ENCODE measurements at places on chromosomes 3 and 15.

DNA sequence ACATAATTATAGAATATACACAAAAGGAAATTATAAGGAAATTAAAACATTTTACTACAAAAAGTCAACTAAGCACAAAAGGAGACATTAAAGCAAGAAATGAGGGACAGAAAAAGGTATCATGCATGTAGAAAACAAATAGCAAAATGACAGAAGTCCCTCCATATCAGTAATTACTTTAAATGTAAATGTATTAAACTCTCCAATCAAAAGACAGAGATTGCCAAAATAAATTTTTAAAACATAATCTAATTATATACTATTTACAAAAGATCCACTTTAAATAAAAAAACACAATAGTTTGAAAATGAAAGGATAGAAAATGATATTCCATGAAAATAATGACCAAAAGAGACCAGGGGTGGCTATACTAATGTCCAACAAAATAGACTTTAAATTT, 123.7 kb downstream of the MEX3B start:
- no peak for DNase-seq

GRCh38 chr3:102712896-102713295, 278.1 kb downstream of the ZPLD1 start:
- no peak for DNase-seq

DNA sequence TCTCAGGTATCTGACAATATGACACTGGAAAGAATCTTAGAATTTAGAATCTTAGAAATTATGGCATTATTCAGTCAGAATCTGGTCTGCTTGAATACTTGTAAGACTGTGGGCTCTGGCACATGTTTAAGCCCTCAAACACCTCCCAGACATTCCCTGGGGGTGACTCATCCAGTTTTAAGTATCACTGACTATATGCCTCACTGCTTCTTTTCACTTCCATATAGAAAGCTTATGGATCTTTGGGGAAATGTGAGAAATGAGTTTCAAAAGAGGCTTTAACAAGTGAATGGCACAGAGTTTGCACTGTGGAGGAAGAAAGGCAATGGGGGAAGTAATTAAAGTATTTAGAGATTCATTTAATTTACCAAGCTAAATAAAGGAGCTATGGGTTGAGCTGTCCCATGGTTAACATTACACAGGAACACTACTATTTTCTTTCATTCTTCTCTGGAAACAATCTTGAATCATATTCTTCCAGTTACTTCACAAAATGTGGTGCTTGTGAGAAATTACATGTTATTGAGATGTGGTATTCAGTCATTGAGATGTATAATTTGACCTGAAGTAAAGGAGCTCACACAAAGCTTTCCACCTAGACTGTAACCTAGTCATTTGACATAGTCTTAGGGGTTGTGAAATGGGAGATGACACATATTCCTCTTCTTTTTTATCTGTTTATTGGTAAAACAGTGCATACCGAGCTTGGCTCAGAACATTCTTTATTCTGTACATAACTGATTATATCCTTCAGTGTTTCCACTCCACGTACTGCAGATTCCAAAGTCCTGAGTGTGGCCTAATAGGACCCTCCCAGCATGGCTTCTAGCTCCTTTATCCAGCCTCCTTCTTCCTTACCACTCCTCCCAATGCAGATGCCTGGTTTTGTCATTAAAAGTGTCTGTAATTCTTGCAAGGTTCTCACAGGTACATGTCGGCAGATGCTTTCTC, 544.6 kb upstream of the NECTIN3 start:
- DNase-seq = no peak

- DNase-seq = no peak
Observed at GRCh38 chr15:83065431-83065830, 1.6 kb downstream of the BTBD1 start.

DNA sequence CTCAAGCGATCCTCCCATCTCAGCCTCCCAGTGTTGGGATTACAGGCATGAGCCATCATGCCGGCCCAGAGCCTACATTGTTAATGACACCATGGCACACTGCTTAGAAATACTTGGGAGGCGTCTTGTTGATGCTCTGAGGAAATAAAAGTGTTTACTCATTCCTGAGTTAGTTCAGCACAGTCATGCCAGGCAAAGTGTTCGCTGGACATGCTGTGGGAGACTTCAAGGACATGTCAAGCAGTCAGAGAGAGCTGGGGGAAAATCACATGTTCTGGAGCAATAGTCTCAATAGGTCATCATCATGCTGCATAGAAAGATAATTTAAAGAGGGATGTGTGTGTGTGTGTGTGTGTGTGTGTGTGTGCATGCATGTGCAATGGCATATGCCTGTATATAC, 37.5 kb downstream of the TTC23 start:
- no peak for DNase-seq

DNA sequence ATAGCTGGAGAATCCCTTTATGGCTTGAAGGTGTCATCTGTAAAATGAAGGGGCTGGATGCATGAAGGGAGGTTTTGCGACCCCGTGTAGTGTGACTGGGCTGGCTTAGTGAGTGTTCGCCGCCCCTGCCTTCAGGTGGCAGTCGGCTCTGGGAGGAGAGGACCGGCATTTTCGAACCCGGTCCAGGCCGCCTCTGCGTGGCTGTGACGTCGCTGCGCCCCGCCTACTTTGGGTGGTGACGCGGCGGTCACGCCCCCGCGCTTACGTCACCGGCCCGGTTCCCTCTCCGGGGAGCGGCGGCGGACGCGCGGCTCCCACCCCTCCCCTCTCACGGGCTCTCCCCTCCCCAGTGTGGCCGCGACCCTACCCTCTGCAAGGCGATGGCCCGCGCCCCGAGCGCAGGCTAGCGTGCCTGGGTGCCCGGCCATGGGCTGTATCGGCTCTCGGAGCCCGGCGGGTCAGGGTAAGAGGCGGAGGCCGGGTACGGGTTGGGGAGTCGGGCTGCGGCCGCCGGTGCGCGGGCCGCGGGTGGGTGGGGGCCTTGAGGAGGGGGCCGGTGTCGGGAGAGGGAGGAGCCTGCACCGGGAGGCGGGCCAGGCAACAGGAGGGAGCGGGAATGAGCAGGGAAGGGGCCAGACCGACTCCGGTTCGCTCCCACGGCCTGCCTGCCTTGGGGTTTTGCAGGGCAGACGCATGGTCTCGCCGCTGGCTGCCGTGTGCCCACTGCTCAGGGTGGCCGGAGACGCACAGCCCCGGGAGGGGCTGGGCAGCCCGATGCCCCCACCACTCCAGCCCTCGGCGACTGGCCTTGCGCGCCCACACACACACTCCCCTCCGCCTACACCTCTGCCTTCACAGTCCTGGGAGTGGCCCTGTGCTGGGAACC, 1.5 kb upstream of the FAM131A start:
- peak; percentile 78 for DNase-seq

- no peak for DNase-seq
Observed at GRCh38 chr15:101052031-101052620, 133.0 kb downstream of the LRRK1 start.

- DNase-seq = peak; percentile 31
Observed at GRCh38 chr15:40470423-40471104, at the start of gene CHST14. TSS of gene CHST14 (plus strand) at chr15:40470984. CDS start at chr15:40471214, 230 bp downstream.

DNA sequence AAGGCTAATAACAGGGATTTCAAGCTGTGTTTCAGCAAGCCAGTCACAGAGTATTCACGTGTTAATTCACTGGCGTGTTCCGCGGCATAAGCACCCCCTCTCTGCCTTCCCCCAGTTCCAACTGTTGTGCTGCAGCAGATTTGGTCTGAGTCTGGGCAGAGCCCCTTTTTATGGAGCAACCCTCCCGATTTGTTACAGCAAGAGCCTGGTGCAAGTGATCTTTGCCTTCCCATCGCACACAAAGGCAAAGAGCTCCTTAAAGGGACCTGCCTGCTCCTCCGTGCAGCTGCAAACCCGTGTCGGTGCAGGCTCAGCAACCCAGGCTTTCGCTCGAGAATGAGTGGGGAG, 170.5 kb downstream of the KCNAB1 start:
- no peak for DNase-seq

DNA sequence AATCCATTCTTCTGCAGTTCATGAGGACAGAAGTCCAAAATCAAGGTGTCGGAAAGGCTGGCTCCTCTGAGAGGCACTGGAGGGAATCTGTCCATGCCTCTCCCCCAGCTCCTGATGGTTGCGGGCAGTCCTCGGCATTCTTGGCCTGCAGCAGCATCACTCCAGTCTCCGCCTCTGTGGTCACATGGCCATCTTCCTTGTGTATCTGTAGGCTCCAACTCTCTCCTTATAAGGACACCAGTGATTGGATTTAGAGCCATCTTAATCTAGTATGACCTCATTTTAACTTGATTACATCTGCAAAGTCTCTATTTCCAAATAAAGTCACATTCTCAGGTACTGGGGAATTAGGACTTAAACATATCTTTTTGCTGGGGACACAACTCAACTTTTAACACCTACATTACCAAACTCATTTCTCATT, 56.0 kb upstream of the FLNB start:
- DNase-seq = no peak

DNA sequence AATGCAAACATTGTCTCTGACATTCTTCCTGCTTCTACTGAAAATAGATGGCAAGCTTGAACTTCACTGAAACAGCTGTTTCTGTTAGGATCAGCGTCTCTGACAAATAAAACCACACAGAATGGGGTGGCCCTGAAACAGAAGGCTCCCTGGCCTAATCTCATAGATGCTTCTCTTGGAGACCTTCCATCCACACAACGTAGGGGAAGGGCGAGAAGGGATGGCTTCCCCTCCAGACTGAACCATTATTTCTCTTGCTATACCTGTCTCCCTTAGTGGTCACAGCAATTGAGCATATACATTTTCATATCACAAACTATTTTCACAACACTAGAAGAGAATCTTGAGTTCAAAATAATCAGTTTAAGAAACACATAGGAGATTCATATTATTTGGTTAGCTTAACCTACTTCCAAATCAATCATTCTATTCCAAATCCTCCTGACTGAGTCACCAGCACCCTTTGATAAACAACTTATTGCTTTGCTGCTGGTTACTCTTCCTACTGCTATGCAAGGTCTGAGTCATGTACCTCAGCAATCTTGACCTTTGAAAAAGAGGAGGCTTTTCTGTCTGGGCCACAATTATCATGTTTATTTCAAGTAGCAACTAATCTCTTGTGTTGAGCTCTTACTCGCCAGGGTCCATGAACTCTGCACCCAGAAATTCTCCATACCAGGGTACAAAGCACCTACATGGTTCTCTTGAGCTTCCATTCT, 45.5 kb downstream of the CBLB start:
- no peak for DNase-seq

DNA sequence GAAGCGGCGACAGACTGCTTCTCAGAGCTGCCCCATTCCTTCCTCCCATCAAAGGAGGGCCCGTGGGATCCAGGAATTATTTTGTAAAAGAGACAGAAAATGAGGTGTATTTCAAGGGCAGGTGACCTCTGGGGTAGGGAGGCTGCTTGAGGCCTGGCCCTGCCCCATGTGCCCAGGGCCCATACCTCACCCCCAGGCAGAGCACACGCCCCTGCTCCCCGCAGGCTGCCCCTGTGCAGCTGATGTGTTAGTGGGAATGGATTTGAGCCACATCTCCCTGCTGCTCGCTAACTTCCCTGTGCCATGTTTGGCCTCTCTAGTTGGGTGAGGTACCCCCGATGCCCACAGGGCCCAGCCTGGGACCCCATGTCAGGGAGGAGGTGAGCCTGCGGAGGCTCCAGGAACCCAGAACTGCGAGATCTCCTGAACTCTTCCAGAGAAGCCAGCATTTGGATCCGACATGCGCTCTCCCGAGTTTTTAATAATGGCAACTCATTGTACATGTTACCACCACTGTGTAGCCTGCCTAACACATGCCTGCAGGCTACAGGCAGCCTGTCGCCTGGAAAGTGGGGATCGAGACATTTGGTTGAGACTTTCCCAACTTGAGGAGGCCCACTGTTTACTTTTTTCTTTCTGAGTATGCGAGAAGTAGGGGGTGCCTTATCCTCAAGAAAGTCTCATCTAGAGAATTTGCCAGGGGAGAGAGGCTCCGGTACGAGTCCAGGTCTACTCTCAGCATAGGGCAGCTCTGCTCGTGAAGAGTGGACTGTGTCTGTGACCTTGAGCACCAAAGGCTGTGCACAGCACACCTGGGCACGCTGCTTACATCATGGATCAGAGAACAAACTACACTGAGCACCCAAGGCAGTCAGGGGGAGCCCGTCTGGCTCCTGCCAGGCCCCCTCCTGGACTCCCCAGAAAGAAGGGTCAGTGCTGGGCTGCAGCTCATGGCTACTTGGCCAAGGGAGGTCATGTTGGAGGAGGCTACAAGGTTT, 36.1 kb downstream of the PCSK6 start:
- no peak for DNase-seq

DNA sequence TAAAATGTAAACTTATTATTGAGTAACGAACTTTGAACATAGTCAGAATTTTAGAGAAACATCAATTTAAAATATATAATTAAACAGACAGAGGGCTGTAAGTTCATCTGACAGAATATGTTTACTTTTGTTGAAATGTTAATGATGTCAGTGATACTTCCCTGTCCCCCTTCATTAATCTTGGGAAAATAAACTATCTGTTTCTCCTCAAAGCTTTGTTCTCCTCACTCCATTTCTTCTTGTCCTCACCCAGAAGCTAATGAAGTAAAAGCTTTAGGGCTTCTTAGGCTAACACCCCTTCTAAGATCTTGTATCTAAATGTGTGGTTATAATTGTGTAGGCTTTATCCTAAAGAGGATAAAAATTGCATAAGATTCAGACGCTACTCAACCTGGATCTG, 1031.8 kb downstream of the FHIT start:
- no peak for DNase-seq

DNA sequence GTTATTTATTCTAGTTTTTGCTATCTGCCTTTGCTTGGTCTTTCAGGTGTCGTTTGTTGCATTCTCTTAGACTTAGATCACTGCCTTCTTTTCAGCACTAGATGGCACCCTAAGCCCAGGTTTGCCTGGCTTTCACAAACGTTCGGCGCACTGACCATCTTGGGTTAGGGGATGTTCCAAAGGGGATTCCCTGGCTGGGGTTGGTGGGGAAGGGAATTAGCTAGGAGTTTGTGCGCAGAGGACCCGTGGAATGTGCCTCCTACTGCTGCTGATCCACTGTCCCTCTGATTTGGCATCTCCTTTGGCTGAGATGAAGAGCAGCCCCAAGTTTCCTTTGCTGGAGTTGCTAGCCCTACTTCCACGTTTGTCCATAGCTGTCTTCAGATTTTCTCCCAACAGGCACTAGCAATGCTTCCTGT, 33.9 kb downstream of the PFN2 start:
- DNase-seq = no peak

DNA sequence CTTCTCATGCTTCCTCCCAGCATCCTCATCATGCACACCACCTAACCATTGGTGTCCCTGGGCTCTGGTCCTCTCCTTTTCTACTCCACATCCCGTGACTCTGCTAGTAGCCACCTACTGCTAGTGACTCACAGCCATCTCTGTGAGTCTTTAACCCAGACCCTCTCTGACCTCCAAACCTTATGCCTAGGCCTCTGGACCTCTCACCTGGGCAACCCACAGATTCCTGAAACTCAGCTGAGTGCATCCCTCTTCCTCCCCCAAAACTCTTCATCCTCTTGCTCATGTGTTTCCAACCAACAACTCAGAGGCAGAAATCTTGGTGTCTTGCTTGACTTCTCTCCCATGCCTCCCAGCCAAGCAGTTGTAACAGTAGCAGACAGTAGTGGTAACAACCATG, 20.0 kb upstream of the SLCO2A1 start:
- DNase-seq = no peak

DNA sequence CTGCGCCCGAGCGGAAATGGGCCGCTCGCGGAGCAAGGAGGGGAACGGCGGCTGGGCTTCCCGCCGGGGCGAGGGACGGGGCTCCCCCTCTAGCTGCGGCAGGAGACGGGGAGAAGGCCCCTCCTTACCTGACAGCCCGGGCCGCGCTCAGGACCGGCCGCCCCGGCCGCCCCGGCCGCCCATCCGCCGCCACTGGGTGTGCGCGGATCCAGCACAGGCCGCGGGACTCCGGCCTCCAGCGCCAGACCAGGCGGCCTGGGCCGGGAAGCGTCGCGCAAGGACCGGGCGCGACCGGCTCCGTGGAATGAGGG, 296 bp downstream of the TPRA1 start:
- no peak for DNase-seq

GRCh38 chr3:150793641-150794040, 30.7 kb upstream of the SIAH2 start:
- no peak for DNase-seq
